NCI-H2081 (cell line): ENCODE measurements at places on chromosomes 2 and 18.
A peak's percentile ranks its signal among the peaks of the same experiment; 100 is the strongest.

- DNase-seq: no peak
Observed at GRCh38 chr2:33680644-33681363, 81.7 kb upstream of the FAM98A start.

- DNase-seq: no peak
Observed at GRCh38 chr2:100907832-100908231, 87.9 kb downstream of the NPAS2 start.

GRCh38 chr2:14536976-14537375, 95.5 kb upstream of the LRATD1 start:
- no peak for DNase-seq

- DNase-seq: no peak
Observed at GRCh38 chr2:89000235-89000634, 308.8 kb downstream of the RPIA start.

DNA sequence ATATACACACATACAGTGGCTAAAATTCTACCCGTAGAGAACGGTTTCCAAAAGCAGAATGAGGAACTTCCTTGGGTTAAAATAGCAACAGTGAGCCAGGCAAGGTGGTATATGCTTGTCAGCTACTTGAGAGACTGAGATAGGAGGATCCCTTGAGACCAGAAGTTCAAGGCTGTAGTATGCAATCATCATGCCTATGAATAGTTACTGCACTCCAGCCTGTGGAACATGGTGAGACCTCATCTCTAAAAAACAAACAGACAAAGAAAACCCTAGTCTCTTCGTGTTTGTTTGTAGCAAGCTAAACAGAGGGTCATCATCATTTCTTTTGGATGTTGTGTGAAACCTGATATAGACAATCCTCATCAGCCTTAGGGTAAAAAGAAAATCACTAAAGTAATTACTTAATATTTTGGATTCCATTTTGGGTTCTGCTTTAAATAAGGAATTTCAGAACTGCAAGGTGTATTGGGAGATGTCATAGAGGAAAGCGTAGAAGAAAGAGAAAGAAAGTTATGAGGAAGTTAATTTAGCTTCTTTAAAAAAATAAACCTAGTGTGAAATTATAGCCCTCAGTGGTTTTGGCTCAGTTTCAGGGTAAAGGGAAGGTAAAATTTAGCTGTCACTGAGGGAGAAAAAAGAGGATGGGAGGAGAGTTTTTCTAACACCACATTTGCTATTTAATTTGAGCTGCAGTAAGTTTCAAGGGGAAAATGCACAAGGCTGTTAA, 46.5 kb downstream of the PLEK start:
- peak; percentile 2 for DNase-seq

GRCh38 chr2:239108459-239108858, 260.6 kb downstream of the TWIST2 start:
- DNase-seq: no peak

DNA sequence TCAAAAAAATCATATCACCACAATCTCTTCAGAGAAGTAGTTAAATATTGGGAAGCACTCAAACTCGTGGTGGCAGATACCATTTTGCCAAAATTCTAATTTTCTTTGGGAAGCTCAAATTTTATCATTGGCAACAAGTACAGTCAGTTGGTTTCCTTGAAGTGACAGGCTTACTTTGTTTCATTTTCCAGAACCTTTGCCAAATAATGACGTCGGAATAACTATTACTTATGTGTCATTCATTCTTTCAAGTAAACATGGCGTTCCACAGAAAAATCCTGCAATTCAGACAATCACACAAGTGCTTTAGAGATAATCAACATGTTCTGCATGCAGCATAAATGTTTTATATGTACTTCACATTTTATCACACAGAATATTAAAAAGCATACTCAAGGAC, 5.4 kb downstream of the TTLL4 start:
- DNase-seq: no peak

GRCh38 chr18:25446972-25447371, 95.0 kb upstream of the ZNF521 start:
- DNase-seq: no peak

DNA sequence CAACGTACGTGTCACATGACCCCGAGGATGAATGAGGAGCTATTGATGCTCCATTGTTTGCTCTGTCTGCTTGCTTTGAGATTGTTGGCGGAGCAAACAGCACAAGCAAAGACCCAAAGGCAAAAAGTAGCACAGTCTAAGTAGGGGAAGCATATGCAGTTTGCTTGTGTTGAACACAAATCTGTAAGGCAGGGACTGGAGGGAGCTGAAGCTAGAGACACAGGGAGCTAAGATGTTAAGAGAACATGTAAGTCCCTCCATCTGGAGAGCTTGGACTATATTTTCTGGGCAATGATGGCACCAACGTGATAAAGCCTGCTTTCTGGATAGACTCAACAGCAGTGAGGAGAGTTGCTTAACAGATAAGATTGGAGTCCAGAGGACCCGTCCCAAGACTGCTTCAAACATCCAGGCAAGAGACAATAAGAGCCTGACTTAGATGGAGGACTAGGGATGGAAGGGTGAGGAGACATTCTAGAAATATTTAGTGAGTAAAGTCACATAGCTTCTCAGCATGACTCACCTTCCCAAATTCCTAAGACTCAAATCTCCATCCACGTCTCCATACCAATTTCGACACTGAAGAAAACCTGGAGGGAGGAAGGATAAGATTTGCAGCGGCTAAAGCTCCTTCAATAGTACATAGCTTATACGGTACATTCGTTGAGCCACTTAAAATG, 88.1 kb upstream of the KLF7 start:
- no peak for DNase-seq

DNA sequence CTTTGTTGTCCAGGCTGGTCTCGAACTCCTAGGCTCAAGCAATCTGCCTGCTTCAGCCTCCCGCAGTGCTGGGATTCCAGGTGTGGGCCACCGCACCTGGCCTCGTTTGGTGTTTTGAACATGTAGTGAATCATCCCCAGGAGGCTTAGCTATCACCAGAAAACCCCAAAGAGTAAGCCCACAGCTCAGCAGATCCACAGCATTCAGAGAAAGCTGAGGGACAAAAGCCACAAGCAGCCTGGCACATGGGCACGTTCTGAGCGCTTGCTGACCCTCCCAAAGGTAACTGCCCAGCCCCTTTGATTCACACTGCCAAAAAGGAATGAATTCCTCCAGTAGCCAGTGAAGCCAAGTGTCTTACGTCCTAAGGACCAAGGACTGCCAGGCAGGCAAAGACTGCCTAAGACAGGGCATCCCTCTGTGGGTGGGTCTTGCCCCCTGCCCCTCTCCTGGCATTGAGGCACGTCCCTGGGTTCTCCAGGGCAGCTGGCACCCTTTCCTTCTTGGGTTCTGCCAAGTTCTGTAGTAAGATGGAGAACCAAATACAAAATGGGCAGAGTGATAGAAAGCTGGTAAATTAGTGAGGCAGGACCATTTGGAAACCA, 31.7 kb downstream of the MBP start:
- DNase-seq: no peak

DNA sequence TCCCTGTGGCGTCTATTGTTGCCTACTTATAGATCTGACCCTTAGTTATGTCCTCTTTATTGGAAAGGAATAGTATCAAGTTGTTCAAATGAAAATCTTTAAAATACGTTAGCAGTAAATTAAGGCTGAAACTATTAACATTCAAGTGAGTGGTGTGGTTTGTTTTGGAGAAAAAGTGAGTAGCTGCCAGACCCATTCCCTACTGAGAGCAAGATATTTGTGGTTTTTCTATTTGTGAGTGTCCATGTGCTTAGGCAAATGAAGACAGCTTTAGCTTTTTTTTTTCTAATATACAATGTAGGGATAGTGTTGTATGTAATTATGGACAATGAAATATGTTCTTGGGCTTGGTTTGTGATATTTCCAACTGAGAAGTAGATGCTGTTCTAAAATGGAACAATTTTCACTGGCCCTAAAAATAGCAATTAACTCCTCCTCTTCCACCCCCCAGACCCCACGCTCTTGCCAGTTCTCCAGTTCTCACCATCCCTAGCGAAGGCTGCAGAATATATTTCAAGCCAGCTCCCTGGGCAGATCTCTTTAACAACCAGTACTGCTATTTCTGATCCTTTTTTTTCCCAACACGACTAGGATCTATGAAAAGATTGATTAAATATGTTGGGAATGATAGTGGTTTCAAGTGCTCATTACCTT, 83.1 kb downstream of the CCDC85A start:
- no peak for DNase-seq
